ENCODE measurements at places on chromosomes 7 and 10.

DNA sequence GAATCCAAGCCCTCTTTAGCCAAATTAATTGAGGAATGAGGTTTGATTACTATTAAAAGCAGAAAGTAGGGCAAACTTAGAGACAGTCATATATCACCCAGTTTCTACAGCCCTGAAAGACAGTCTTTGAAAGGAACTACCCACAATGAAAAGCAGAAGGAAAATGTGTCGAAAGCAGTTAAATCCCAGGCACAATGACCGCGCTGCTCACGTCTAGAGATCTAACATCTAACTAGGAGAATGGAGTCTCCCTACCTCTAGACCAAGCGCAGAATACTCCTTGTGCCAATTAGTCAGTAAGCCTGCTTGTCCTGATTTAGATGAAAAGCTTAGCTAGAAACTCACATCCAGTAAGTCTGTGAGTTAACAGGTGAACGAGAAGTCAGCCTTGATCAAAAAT lies 350.0 kb downstream of the FGFR2 start:
- DNase-seq: no peak

DNA sequence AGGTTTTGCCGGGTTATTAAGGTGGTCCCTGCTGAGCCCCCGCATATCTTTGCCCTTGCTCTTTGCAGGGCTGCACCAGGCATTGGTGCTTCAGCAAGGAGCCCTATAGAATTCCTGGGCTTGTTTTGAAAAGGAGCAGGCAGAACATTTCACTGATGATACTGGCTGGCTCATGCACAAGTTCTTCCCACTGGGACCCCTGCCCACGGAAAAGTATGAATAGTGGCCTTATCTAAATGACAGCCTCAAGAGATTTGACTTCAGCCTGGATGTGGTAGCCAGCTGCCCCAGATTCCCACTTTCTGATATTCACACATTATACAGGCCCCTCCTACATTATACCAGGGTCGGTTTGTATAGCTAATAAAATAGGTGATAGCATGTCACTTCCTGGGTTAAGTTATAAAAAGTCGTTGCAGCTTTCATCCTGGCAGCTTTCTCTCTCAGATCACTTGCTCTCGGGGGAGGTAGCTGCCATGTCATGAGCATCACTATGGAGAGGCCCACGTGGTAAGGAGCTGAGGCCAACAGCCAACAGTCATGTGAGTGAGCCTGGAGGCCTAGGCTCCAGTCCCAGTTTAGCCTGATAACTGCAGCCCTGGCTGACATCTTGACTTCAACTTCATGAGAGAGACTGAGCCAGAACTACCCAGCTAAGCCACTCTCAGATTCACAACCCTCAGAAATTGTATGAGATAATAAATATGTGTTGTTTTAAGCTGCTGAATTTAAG lies 16.8 kb upstream of the CRTAC1 start:
- no peak for DNase-seq

GRCh38 chr7:20470726-20471125 lies 140.0 kb downstream of the ITGB8 start:
- DNase-seq: no peak

- no peak for DNase-seq
Measured at GRCh38 chr10:30455816-30456215, 21.8 kb downstream of the MAP3K8 start.

DNA sequence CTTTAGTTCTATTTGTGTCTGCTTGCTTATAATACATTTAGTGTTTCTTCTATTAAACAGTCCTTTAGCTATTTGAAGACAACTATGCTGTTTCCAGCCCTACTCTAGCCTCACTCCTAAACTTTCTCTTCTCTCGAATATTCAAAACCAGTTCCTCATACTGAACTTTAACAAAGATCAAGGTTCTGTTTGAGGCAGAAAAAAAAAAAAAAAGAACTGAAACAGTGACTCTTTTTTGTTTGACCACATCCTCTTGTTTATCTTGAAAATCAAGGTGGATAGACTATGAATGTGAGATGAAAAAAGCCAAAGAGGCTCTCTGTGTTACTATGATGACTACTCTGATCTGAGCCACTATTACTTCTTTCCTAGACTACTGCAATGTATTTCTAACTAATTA lies 154.3 kb downstream of the ZNF365 start:
- DNase-seq: no peak

GRCh38 chr10:126012485-126012884 lies 116.1 kb downstream of the FANK1 start:
- no peak for DNase-seq

DNA sequence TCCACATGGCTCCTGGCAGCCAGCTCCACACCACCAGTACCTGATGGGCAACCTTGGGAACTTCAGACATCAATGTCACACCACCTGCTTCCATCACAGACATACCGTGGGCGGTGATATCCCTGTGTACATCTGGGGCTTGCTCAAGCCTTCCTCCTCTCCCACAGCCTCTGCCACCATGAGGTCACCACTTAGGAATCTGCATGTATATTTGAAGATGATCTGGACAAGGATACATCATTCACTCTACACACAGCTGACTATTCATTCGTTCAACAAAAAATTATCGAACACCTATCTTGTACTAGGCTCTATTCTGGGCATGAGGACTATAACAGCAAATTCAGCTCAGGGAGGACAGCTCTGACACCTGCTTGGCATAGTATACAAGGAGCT lies 6.8 kb downstream of the DLG5 start:
- no peak for DNase-seq

- no peak for DNase-seq
Measured at GRCh38 chr10:71075759-71076472, 136.5 kb upstream of the UNC5B start.

DNA sequence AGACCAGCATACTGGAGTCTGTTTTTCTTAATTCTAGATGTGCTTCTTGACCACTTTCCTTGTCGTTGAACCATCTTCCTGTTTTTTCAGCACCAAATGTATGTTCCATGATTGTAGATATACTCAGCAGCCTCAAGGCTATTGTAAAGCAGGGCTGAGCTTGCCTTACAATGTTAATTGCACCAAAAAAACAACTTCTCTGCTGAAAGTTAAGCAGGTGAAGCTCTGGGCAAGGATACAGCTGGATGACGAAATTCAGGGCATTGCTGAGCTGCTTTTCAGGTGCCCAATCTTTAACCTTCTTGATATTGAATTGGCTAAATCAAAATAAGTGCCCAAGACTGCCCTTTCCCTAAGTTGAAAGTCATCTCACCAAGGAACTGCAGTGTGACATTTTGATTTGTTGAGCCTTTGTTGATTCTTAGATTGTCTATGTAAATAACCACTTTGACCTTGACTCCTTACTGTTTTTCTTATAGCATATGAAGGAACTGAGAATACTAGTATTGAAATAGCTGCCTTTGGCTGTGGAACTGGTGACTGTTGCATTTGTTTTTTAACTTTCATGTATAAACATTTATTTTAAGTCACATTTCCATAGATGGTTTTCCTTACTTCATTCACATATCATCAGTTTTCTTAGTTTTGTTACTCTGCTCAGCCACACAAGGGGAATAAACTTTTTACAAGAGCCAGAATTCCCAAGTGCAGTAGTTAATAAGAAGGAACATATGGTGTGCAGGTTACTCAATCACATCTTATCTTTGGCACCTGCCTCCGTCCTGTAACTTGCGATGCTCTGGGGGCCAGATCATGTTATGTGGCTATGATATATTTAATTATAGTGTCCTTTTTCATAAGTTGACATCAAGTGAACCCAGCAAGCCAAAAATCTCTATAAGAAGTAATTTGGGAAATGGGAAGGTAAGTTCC lies 3.1 kb downstream of the AHCYL2 start:
- DNase-seq: no peak

DNA sequence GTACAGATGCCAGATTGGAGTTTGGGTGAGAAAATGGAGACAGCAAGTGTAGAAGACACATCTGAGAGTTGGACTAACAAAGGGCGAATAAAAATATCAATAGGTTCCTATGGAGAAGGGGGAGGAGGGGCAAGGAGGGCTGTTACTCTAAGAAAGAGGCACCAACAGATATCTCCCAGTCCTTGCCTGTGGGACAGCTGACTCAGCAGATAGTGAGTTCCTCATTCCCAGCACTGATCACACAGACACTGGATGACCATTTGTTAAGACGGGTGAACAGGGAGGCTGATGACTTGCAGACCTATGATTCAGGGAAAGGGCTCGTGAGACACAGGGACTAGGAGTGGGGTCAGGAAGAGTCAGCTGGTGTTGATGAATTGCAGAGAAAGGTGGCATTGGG lies 5.7 kb upstream of the PRR15 start:
- no peak for DNase-seq

GRCh38 chr7:36404639-36405408 lies 15.2 kb downstream of the ANLN start:
- DNase-seq: no peak

DNA sequence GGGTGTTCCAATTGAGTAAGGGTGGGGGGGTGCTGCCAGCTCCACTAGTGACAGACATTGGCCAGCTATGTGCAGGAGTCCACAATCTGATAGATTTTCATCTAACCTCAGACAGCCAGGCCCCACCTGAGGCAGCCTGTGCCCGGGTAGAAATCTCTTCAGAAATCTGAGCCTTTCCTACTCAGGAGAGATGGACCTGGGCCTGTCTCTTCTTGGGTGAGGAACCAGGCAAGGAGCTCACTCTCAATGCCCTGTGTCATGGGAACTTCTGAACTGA lies 86.9 kb downstream of the UBE2H start:
- DNase-seq: no peak

- no peak for DNase-seq
Measured at GRCh38 chr10:56881218-56881617, 520.2 kb upstream of the ZWINT start.

GRCh38 chr10:16483241-16483917 lies 38.3 kb downstream of the C1QL3 start:
- no peak for DNase-seq

DNA sequence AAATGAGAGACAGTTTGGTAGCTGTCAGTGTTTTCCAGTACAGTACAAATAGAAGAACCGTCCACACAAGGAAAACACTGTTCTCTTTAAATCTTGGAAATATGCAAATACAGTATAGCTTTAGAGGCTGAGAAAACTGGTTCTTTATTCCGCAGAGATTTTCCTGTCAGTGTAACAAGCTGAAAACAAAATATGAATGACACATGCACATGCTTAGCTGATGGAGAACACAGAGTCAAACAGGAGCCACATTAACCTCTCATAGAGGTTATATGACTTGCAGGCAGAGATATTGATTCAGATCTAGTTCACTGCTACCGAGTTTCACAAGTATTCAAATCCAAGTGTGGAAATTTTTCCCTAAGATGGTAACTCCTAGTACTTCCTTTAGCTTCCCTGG lies 135.2 kb upstream of the C1QL3 start:
- no peak for DNase-seq

- no peak for DNase-seq
Measured at GRCh38 chr10:74585231-74586087, 240.9 kb upstream of the KAT6B start.

GRCh38 chr7:158742065-158742821 lies 37.6 kb upstream of the NCAPG2 start:
- DNase-seq: no peak

GRCh38 chr7:44849259-44849884 lies 1.5 kb upstream of the H2AZ2 start:
- DNase-seq: no peak

GRCh38 chr7:135232720-135233119 lies 918 bp upstream of the STRA8 start:
- DNase-seq: no peak

DNA sequence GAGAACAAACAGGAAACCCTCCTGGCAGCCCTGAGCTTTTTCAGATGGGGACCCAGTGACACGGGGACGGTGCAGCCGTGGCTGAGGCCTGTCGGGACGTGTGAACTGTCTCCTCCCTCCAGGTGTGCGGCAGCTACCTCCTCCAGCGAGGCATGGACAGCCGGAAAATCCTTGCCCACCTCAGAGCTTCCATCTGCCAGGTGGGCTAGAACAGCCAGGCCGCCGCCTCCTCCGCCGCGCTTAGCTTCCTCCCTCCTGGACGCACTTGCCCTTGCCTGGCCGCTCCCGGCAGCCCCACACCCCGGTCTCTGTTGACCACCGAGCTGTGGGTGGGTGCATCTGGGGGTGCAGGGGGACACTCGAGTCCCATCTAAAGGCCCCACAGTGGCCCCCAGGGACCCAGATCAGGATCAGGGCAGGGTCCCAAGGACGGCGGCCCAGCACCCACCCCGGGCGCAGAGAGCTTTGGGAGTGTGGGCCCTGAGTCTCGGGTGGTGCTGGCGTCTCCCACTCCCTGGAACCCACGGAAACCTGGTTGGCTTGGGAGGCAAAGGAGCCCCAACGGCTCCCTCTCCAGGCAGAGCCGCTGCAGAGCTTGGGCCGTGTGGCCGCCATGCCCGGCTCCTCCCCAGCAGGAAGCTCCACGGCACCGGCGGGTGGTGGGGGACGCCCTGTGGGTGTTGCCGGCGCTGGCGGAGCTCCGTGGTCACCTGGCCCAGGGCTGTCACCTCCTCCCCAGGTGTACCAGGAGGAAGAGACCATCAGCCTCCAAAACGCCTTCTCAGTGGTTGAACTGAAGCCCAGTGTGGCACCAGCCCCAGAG lies 32.9 kb upstream of the UTF1 start:
- DNase-seq: no peak

- DNase-seq: no peak
Measured at GRCh38 chr10:77541247-77541646, 96.4 kb downstream of the KCNMA1 start.

DNA sequence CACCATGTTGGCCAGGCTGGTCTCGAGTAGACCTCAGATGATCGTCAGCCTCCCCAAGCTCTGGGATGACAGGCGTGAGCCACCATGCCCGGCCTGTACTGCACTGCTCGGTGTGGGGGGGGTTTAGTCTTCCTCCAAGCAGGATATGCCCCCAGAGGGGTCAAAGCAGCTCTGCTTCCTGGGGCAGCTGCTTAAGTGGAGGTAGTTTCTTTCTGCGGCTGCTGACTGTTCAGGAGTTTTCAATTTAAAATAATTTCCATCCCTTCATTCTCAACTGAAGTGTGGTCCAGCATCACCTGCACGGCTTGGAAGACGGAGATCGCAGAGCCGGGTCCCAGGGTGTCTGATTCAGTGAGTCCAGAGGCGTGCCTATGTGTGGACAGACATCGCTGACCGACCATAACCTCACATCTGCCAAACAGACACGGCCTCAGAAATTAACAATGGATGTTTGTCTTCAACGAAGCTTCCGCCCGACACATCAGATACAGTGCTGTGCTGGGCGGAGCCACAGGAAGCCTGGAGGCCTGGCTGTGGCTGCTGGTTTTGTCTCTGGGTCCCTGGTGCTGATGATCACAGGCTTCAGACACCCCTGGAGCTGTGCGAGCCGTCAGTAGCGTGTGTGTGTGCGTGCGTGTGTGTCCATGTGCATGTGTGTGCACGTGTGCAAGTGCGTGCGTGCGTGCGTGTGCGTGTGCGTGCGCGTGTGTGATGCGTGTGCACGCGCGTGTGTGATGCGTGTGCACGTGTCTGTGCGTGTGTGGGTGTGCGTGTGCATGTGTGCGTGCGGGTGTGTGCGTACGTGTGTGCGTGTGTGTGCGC lies 226.5 kb upstream of the PITRM1 start:
- no peak for DNase-seq

GRCh38 chr7:151484971-151485707 lies 34.6 kb downstream of the RHEB start:
- no peak for DNase-seq

- DNase-seq: no peak
Measured at GRCh38 chr10:92688927-92689662, 660 bp upstream of the HHEX start.

- no peak for DNase-seq
Measured at GRCh38 chr7:44172352-44172751, 16.9 kb downstream of the GCK start.
